ENCODE measurements at places on chromosomes 12 and 14. TPM values are rescaled to one million over a fixed set of nuclear protein-coding genes. Genes with fewer than 3 reads are reported as not detected.

MYO1H gene
- total RNA-seq, result not detected

BHLHE41 gene
- total RNA-seq, result 99.6 TPM

KDM5A gene
- 75.2 TPM for total RNA-seq

WNT1 gene
- 0.29 TPM for total RNA-seq

ZNF839 gene
- total RNA-seq, result 11.1 TPM

BDKRB1 gene
- 4.1 TPM for total RNA-seq

TUBA1B gene
- total RNA-seq, result 361 TPM

LMO3 gene
- total RNA-seq, result 8.1 TPM

- DNase-seq, result no peak
Measured at GRCh38 chr12:88113871-88114270, 28.0 kb downstream of the CEP290 start.

DNA sequence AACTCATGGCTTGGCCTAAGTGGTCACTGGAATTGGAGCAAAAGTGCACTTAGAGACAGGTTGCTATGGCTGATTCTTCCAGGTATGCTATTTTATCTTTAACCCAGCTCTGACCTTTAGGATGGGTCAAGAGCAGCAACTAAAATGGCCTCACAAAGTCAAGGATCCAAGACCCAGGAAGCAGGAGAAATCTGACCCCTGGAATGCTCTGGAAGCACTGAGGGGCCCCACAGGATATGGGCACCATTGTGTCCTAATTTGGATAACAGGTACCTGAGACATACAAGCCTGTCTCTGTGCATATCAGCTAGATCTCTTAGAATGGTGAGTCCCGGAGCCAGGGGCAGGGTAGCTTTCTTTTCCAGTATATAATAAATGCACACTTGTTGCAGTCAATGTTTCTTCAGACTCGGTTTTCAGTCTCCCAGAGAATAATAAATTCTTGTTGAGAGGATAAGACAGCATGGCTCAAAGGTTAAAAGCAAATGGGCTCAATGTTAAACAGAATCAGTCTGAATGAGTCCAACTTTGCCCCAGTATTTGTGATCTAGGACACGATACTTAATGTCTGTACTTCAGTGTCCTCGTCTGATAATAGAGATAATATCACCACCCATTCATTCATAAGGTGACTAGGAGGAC is 29.3 kb upstream of the TMCC3 start:
- DNase-seq, result no peak

- no peak for DNase-seq
Measured at GRCh38 chr14:55126034-55126433, 3.0 kb upstream of the LGALS3 start.

GRCh38 chr12:62166525-62166924 is 93.7 kb upstream of the USP15 start:
- no peak for DNase-seq
